A172 (cell line): ENCODE measurements at places on chromosomes 12 and 14.

DNA sequence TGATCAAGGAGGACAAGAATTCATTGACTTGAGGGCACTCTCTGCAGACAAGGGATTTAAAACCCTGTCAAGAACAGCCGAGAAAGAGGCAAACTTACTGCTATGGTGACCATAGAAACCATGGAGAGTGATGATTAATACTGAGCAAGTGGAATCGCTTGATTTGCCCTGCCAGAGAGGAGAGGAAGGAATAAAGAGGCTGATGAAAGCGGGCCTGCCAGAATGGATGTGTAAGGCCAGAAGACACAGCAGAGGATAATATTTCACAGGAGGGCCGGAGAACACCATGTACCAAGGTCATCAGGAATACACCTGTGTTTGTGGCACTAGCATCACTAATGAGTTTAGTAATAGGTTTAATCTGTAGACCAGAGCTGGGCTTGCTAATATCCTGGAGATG is 221.8 kb upstream of the DCN start:
- no peak for DNase-seq

DNA sequence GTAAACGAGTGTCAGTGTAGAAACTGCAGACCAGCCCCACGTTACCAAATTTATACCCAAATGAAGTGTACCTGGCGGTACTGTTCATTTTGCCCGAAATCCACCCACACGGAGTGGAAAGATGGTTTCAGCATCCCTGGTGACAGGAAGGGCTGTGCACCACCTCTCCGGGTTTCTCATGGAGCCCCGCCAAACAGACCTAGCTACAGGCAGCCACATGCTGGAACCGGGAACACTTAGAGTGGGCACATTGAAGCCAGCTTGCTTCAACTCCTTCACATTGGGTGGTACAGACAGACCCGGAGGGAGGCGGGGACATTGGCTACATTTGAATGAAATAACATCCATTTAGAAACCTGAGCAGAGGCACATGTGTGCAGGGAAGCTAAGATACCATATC is 84.4 kb downstream of the PPP2R5C start:
- no peak for DNase-seq

DNA sequence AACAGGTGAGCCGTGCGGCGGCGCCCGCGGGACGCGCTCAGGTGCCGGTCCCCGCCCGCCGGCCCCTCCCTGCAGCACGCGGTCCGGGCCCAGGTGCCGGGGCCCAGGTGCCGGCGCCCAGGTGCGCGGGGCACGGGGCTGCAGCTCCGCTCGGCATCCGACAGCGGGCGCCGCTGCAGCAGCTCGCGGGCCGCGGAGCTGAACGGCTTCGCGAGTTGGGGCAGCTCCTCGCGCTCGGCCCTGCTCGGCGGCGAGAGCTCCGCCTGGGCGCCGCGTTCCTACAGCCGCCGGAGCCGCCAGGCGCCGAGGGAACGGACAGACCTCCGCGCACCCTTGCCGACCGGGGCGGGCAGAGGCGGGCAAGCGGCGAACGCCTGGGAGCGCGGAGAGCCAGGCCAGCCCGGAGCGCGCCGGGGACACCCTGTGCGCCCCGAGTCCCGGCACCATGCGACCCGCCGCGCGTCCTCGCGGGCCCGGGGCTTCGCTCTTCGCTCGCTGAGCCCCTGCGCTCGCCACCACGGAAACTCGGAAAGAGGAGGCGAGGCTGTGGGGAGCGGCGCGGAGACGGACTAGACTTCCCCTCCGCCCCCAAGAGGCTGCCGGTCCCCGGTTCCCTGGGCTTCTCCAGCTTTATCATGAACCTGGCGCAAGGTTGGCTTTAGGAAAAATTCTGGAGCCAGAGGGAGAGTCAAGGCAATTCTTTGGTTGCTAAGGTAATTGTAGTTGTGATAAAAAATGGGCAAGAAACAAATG is at the start of gene RGS6:
Gene RGS6 (plus strand): TSS at position 201 of the 753 bp plus-strand sequence.
- no peak for DNase-seq

DNA sequence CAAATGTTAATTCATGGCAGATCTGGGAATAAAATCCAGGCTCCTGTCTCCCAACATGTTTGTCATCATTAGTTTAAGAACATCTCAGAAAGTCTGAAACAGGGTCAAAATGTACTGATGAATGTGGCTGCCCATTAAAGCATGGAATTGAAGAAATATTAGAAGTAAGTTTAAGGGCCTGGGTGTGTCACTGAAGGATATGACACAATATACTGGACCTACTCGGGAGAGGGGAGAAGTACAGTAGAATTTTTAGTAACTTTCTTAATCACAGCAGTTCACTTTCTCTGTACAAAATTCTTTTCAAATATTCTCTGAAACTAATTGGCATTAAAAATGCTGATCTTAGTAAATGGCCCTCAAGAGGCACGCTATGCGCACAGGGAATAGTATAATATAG is 185.5 kb downstream of the ETV6 start:
- no peak for DNase-seq

DNA sequence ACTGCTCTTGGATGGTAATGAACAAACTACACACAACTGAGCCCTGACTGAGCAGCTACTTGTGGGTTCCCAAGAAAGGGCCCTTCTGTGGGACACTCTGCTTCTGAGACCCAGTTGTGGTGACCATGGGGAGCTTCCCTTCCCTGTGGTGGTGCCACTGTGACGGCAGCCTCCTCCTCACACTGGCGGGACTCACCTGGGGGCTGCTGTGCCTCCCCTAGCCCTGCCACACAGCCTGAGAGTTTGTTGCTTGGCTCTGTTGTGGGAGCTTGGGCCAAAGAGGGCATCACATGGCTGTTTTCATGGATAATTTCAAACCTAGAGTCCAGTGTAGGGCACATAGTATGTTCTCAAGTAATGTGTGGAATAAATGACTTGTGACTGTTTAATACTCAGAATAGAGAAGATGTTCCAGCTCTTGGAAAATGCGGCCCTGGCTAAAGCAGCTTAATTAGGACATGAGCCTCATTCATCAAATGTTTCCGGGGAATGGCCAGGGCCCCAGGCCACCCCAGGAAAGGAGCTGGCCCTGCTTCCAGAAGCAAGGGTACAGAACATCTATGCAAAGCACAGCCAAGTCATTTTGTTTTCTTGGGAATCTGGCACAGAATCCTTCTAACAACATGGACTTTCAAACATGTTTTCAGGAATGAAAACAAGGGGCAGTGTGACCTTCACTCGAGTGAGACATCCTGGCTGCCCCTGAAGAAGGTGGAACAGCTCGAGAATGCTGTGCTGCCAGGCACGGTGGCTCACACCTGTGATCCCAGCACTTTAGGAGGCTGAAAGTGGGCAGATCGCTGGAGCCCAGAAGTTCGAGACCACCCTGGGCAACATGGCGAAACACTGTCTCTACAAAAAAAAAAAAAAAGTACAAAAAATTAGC is 21.2 kb downstream of the ZFYVE21 start:
- DNase-seq: no peak

DNA sequence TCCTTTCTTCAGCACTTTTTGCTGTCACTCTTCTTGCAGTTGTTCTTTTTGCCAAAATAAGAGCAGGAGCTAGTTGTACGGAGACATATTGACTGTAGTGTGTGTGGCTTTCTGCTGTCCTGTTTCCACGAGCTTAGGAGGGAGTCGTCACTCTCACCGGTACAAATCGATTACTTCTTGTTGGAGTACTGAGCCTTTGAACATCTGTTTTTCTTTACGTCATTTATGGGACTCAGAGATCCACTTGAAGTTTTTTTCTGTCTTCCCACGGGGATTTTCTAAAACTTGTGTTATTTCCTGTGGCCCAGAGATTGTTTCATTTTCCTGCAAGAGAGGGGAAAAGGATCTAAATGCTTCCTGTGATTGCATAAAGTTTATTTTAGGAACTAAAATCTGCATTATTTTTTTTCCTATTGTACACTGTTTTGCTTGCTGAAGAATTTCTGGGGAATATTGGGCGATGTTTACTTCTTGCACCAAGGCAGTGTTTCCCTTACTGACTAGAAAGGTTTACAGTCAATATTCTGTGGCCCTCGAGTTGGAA is 199.8 kb upstream of the ARHGAP5 start:
- no peak for DNase-seq

- DNase-seq: no peak
Measured at GRCh38 chr14:54132496-54132895, 175.9 kb upstream of the BMP4 start.

DNA sequence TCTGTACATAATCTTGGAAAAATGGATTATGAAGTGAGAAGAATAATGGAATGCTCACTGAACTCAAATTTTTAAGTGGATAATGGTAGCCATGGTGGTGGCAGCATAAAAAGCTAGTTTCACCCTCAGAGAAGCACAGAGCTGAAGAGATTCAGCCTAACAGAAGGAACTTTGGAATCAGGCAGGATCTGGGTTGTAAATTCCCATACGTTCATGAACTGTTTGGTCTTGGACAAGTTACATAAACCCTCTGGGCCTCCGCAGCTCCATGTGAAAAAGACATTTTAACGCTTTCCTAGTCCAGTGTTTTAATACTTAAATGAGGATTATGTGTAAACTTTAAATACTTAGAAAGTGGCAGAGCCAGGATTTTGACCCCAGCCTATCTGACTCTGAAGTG is 26.6 kb downstream of the JKAMP start:
- no peak for DNase-seq

- DNase-seq: no peak
Measured at GRCh38 chr12:4027412-4027811, 154.2 kb upstream of the PARP11 start.

DNA sequence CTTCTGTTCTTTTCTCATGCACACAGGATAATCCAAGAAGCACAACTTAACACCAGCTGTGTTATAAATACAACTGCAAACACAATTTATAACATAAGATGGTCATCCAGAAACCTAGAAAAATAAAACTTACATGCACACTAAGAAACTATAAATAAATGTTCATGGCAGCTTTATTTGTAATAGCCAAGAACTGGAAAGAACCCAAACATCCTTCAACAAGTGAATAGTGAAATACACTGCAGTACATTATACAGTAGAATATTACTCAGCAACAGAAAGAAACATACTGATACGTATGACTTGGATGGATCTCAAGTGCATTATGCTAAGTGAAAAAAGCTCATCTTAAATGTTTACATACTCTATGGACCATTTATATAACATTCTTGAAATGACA is 132.7 kb downstream of the SPTSSA start:
- no peak for DNase-seq
